Renal cortex interstitium (tissue), 15 donors: ENCODE measurements at places on chromosomes 1 and 21.

- peak; percentile 5 for DNase-seq
Measured at GRCh38 chr1:248243204-248243603, 12.0 kb downstream of the OR2M4 start.

- DNase-seq: no peak
Measured at GRCh38 chr1:46940307-46940706, 969 bp downstream of the CYP4A11 start.

- no peak for DNase-seq
Measured at GRCh38 chr1:21622466-21623315, 46.5 kb downstream of the RAP1GAP start.

GRCh38 chr21:26513212-26513611, 59.9 kb downstream of the CYYR1 start:
- DNase-seq: no peak

DNA sequence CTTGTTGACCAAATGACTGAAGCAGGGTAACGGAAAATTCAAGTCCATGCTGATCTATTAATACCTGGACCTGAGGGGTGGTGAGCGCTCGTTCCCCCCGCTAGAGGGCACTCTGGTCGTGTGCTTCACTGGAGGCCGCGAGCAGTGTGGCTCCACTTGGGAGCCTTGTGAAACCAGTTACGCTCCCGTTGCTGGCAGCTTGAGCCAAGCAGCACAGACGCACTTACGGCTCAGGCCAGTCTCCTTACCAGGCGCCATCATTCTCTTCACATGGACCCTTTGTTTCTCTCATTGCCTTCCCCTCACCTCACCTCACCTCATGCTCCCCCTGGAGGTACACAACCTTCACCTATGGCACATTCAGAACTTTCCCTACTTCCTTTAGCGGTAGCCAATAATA, 49.7 kb upstream of the TSPAN2 start:
- DNase-seq: peak; percentile 82

DNA sequence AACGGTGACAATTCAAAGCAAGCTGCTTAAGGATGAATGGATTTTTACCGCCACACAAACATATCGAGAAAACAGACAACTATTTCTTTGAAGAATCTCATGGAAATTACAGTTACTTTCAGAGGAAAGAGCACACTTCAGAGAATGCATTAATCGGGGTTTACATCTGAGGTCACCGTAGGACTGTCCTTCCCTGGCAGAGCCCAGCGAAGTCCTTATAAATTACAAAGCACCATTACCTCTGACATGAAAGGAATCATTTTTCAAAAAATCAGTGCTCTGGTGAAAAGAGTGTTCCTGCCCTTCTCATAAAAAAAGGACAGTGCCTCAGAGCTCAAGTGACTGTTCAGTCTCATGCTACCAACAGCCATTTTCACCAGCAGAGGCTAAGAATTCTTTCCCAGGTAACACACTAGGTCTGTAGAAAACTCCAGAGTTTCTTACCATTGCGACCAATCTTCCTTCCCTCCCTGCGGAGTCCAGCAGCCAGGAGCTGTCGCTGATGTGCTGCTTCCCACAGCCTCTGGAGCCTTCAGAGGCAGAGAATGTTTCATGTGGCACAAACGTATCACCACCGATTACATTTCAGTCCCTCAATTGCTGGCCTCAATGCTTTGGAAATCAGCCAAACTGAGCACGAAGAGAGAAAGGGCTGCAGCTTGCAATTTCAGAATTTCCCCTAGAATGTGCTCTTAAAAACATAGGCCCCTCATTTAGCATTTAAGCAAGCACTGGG, 75.4 kb downstream of the PLD5 start:
- DNase-seq: no peak

DNA sequence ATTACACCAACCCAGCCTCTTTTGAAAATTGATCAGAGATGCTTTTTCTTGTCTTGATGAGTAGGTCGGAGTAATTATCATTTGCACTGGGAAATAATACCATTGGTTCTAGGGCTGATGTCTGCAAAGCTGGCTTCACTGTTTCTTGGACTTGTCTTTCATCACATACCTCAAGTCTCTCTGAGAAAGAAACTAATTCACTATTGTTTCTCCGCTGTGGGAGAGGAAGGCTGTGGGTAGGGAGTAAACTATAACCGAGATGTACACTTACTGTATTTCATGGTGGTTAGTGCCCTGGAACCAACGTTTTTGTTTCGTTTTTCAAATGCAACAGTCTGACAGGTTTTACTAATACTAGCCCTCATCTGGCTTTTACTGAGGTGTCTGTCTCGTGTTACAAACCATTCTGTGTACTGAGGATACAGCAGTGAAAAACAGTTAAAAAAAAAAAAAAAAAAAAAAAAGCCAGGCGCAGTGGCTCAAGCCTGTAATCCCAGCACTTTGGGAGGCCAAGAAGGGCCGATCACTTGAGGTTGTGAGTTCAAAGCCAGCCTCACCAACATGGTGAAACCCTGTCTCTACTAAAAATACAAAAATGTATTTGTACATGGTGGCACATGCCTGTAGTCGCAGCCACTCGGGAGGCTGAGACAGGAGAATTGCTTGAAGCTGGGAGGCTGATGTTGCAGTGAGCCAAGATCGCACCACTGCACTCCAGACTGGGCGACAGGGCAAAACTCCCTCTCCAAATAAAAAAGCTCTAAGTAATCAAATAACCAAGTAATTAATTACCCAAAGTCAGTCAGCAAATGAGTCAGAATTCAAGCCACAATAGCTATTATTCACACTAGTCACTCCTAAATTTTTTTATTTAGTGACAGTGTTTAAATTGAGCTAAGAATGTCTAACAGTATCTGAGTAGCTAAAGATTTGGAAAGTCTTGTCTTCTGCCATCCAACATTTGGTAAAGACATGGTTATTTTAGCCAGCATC, 23.3 kb downstream of the TOMM20 start:
- DNase-seq: no peak

GRCh38 chr1:165496501-165496900, 47.3 kb upstream of the LRRC52 start:
- DNase-seq: no peak

- DNase-seq: peak; percentile 28
Measured at GRCh38 chr1:42456754-42457089, 379 bp downstream of the PPCS start.

GRCh38 chr1:43910343-43910742, 23.3 kb upstream of the ARTN start:
- no peak for DNase-seq

DNA sequence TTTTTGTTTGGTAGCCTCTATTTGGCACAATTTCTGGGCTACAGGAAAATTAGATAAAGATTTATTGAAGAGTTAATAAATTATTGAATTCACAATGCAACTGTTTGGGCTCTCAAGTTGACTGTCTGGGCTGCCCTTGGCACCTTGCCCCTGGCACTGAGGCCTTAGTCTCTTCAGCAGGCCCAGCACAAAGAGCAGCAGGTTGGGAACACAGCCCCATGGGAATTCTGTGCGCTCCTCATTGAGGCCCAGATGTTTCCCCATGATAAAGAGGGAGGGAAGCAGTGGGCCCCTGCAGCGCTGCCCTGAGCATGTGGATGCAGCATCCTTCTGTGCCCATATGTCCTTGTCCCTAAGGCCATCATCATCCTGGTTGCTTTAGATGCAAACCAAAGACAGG, 2.9 kb downstream of the CRNN start:
- DNase-seq: no peak

- DNase-seq: no peak
Measured at GRCh38 chr1:197198333-197198732, 51.9 kb upstream of the ASPM start.

DNA sequence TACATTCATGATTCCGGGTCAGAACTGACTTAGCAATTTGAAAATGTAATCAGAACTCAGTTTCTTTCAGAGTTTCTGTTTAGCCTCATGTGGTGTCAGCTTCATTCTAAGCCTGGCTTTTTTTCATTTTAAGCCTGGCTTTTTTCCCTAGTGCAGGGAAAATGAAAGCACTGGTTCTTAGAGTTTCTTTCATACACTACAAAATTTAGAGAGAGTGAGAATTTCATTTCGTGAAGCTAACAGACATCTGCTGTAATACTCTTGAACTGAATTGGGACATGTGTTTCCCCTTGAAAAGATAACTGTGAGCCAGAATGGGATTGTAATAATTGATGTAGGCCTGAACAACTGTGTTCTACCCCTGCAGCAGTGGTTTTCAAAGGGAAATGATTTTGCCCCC, 95.3 kb upstream of the KIAA0040 start:
- no peak for DNase-seq

DNA sequence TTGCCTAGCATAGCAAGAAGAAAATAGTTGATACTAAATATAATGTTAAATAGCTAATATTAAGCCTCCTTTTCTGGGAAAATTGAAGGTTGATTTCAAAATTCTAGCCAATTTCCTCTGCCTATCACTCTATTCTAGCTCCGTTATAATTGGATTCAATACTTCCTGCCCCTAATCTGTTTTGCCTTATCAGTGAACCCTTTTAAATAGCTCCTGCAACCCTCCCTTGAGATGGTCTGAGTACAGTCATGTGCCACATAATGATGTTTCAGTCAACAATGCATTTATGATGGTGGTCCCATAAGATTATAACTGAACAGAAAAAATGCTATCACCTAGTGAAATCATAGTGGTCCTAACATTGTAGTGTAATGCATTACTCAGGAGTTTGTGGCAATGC, 79.7 kb upstream of the PBX1 start:
- no peak for DNase-seq

DNA sequence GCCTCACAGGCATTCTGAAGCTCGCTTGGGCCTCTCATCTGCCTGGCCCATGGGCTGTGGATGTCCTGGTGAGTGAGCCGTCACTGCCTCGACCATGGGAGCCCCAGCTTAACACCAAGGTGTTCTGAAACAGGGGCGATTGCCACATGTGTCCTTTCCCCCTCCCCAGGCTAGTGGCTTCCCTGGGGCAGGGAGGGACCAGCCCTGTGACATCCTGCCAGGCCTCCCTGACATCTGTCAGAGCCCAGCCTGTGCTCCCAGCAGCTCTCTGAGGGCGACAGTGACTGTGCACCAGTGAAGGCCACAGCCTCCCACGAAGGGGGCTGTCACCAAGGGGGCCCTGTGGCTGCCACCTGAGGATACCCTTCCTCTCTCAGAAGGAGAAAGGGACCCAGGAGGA, 35.9 kb upstream of the CCDC27 start:
- no peak for DNase-seq

DNA sequence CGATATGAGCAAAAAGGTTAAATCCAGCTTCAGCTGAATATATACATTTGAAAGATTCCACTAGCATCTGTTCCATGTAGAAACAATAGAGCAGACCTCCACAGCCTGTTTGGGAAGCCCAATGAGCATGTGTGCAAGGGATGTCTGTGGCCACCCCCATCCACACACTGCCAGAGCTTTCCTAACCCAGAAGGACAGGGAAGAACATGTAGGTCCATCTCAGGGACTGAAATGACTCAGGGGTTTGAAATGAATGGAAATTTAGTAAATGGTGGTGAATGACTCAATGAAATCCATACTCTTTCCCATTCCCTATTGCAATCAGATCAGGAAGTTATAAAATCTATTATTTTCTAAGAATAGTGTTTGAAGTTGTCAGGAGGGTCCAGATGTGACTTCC, 397.2 kb downstream of the DUSP10 start:
- DNase-seq: no peak

DNA sequence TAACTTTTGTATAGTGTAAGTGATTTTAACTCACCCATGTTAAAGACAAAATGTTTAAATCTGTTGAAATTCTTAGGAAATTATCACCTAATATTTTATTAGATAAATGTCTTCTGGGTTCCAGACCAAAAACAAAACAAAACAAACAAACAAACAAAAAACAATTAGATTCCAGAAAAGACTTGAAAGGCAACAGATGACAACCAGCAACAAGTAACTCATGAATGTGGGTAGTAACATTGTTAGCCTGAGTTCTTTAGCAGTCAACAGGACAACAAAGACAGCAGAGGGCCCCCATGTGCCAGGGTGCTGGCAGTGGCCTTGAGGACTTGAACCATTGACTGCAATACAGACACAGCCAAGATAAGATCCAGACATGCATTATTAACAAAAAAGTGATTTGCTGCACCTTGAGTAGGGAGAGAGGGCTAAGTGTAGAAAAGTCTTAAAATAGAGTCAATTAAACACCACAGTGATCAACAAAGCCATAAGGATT, 2.4 kb upstream of the CD247 start:
- DNase-seq: no peak

- no peak for DNase-seq
Measured at GRCh38 chr1:55781944-55782482, 566.8 kb upstream of the USP24 start.

- DNase-seq: no peak
Measured at GRCh38 chr1:176950736-176951324, 213.7 kb downstream of the ASTN1 start.

DNA sequence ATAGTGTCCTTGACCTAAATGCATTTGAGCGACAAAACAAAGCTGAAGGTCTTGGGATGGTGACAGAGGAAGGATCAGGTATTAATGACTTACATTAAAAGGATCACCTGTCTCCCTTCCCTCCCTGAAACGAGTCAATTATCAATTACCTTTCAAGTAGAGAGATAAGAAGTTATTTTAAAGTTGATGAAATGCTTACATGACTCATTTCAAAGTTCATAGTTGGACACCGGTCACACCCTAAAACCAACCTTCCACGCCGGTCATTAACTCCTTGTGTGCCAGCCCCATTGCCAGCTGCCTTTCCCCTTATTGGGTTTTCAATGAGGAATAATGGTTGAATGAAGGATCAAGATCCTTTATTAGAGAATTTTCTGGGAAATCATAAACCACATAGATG, 129.8 kb downstream of the ZP4 start:
- DNase-seq: no peak

GRCh38 chr1:204254031-204254661, 40.4 kb upstream of the GOLT1A start:
- no peak for DNase-seq

- DNase-seq: no peak
Measured at GRCh38 chr1:52239708-52240001, 97.8 kb downstream of the ZFYVE9 start.

- no peak for DNase-seq
Measured at GRCh38 chr1:228272831-228273571, 65.2 kb downstream of the OBSCN start.

DNA sequence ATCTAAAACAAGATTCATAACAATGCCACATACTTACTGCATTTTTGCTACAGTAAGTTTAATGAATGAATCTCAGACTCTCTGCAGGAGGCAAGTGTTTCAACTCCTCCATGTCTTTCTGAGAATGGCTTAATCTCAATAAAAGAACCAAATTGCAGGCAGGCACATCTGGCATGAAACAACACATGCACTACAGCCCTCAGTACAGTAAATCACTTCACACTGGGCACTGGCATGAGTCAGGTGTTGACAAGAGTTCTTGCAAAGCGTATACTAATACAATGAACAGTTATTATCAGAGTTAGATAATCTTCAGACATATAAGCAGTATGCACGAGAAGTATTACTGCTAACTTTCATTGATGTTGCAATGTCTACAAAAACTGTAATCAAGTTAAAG, 1386.8 kb downstream of the MRPL39 start:
- no peak for DNase-seq

- DNase-seq: no peak
Measured at GRCh38 chr1:48109390-48110013, 112.3 kb upstream of the TRABD2B start.
